Omental fat pad (tissue), 4 donors: ENCODE measurements at places on chromosomes 7 and 10.

- no peak for DNase-seq
Observed at GRCh38 chr7:84971360-84971759, 215.5 kb downstream of the SEMA3D start.

DNA sequence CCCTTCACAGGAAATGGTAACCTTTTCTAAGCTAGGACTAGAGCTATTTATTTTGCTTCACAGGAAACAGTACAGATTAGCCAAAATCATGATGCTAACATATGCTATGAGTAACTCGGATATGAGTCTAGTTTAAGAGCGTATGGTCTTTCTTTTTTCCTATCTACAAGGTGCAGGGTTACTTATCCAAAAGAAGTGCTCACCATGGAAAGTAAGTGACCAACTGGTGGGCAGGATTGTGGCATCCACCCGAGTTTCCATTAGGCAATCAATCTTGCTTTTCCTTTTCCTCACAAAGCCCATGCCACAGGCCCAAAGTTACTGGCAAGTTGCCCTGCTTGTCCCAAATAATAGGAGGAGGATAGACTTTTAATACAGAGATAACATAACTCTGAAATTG, 765.1 kb upstream of the POM121L12 start:
- DNase-seq, result no peak

- DNase-seq, result no peak
Observed at GRCh38 chr10:122057841-122058413, 69.0 kb downstream of the TACC2 start.

DNA sequence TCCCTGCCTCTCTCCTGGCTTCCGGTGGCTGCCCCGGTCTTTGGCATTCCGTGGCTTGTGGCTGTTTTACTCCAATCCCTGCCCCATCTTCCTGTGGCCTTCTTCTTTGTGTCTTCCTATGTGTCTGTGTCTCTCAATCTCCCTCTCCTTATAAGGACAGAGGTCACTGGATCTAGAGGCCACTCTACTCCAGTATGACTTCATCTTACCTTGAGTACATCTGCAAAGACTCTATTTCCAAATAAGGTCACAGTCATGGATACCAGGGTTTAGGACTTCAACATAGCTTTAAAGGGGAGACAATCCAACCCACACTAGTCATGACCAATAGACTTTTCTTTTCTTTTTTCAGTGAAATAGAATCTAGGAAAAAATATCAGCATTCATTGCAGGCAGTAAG, 153.3 kb upstream of the INSYN2A start:
- DNase-seq, result no peak

- DNase-seq, result no peak
Observed at GRCh38 chr7:43647339-43647672, 64.4 kb downstream of the STK17A start.

- no peak for DNase-seq
Observed at GRCh38 chr7:33539198-33539597, 366.1 kb upstream of the BMPER start.

- DNase-seq, result no peak
Observed at GRCh38 chr7:31782411-31782991, 95.5 kb downstream of the PPP1R17 start.

- no peak for DNase-seq
Observed at GRCh38 chr10:73814896-73815718, 3.7 kb upstream of the NDST2 start.

DNA sequence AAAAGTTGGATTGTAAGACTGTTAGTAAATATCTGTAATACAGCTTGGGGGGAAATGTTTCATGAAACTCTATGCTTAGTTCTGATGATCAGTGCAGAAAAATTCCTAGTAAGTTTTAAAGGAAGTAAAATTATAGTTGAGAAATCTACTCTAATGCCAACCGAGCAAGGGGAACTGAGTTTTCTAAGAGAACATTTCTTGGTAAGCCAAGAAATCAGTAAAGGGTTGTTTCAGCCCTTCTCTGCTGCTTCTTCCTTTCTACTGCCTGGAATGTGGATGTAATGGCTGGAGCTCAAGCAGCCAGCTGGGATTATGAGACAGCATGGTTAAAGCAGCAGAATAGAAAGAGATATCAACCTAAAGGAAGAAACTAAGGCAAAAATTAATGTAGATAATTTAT, 15.9 kb upstream of the AKR1B1 start:
- DNase-seq, result no peak

DNA sequence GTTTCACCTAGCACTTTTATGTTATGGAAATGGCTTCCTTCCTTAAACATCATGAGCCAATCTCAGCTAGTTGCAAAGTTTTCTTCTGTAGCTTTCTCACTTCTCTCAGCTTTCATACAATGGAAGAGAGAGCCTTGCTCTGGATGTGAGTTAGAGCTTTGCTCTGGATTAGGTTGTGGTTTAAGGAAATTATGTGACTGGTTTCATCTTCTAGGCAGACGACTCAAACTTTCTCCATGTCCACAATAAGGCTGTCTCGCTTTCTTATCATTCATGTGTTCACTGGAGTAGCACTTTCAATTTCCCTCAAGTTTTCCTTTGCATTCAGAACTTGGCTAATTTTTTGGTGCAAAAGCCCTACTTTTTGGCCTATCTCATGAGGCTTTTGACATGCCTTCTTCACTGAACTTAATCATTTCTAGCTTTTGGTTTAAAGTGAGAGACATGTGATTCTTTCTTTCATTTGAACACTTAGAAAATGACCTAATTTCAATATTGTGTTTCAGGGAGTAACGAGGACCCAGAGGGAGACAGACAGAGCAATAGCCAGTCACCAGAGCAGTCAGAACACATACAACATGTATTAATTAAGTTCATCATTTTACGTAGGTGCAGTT, 49.8 kb downstream of the CNOT4 start:
- DNase-seq, result no peak

GRCh38 chr10:32073659-32074058, 17.4 kb upstream of the KIF5B start:
- DNase-seq, result no peak

DNA sequence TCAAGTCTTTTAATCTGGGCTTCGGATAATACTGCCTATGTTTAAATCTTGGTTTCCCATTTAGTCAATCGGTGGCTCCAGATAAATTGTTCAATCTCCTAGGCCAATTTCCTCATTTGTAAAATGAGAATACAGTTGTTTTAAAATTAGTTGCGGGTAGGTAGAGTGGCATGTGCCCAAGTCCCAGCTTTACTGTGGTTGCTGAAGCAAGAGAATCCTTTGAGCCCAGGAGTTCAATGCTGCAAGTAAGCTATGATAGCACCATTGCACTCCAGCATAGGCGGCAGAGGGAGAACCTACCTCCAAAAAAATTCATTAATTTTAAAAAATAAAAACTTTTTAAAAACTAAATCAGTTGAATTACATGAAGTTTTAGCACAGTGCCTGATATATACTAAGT, 7.3 kb downstream of the RNF216 start:
- no peak for DNase-seq

DNA sequence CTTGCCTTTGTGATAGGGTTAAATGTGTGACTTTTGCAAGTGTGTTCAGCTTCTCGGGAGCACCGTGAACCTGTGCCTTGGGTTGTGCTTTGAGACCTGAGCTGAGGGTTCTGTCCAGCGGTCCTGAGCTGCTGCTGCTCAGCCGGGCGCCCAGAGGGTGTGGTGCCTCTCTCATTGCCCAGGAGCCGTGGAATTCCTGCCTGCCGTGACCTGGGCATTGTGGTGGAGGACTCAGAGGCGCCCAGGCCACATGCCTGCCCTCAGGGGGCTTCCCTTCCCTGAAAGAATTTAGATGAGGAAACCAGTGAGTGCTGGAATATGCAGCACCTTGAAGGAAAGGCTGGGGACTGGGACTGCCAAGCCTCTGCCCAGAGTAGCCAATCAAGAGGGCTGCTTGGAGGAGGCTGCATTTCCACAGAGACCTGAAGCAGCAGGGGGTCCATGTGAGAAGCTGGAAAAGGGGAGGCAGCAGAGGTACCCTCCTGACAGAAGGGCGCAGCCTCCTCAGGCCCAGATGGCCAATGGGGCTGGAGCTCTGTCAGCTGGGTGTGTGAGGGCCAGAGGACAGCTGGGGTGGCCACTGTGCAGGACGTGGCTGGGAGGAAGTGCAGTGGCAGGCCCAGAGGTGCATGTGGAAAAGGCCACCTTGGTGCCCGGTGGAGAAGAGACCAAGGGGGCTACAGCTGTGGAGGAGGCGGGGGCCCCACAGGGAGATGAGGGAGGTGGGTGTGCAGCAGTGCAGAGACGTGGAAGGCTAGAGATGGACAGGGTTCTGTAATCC, 107.3 kb downstream of the NKX6-2 start:
- no peak for DNase-seq
